CD4-positive, alpha-beta T cell (primary cell): ENCODE measurements at places on chromosomes 2 and 18. TPM values are rescaled to one million over a fixed set of nuclear protein-coding genes. Genes with fewer than 3 reads are reported as not detected.

DNA sequence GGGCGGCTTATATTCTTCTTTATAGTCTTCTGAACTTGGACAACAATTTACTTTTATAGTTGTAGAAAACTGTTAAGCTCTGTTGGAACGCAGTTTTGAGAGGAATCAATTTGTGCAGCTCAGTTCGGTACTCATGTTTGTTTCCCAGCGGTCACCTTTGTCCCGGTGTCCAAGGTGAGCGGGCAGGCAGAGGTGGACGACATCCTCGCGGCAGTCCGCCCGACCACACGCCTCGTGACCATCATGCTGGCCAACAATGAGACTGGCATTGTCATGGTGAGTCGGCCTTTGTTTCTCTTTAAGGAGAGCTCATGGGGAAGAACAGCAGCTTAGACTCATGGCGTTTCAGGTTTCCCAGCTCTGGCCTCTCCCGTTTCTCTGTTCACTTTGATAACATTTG, 18.6 kb upstream of the ESPNL start:
- no peaks in the 10 kb centered on the region for H3K4me1 ChIP-seq
- no peak overlapping the region for H3K27ac ChIP-seq
- peaks cover 37% of the 10 kb centered on the region for H3K36me3 ChIP-seq

Gene TTL
- total RNA-seq = 10.8 TPM

Gene ITGB6
- total RNA-seq = not detected

GRCh38 chr2:215447056-215447455, 11.2 kb upstream of the FN1 start:
- H3K36me3 ChIP-seq = no peaks in the 10 kb centered on the region
- H3K27ac ChIP-seq = no peak overlapping the region
- no peak overlapping the region for H3K4me3 ChIP-seq
- DNase-seq = no peak
- H3K27me3 ChIP-seq = peaks cover 4% of the 10 kb centered on the region

Gene RSAD2
- 4.6 TPM for total RNA-seq

DNA sequence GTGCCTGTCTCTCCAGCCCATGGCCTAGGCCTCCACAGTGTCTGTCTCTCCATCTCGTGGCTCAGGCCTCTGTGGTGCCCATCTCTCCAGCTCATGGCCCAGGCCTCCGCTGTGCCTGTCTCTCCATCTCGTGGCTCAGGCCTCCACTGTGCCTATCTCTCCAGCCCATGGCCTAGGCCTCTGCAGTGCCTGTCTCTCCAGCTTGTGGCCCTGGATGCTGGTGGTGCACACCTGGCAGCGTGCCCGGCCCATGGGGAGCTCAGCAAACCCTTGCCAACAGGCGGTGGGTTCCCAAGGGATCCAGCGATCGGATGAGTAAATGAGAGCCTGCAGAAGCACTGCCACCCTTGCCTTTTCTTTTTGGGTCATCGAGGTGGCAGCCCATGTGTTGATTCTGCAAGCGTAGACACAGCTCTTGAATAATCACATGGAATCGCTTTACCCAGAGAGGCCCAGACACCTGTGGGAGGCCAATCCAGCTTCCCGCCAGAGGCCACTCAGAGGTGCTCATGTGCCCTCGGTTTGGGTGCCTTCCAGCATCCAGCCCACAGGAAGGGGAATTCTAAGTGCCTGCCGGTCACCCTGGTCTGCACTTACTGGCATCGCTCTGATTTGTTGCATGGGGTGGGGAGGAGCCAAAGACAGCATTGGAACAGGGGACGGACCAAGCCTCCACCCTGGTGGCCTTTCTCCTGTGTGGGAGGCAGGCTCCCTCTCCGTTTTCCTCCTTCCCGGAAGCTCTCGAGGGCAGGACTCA, 101.8 kb upstream of the HDAC4 start:
- no peak overlapping the region for H3K4me3 ChIP-seq
- H3K27ac ChIP-seq = no peak overlapping the region
- H3K36me3 ChIP-seq = no peaks in the 10 kb centered on the region
- H3K27me3 ChIP-seq = no peaks in the 10 kb centered on the region
- DNase-seq = peak; percentile 14

Gene FSHR
- not detected for total RNA-seq

- H3K36me3 ChIP-seq = no peaks in the 10 kb centered on the region
- no peak overlapping the region for H3K4me3 ChIP-seq
- H3K4me1 ChIP-seq = peaks cover 12% of the 10 kb centered on the region
- no peaks in the 10 kb centered on the region for H3K27me3 ChIP-seq
- DNase-seq = no peak
- H3K27ac ChIP-seq = no peak overlapping the region
These were observed 12.3 kb downstream of the FBLN7 start for GRCh38 chr2:112150447-112150846.
